G401 (cell line): ENCODE measurements at places on chromosomes 3 and 15. TPM values are rescaled to one million over a fixed set of nuclear protein-coding genes. Genes with fewer than 3 reads are reported as not detected.
A peak's percentile ranks its signal among the peaks of the same experiment; 100 is the strongest.

DNA sequence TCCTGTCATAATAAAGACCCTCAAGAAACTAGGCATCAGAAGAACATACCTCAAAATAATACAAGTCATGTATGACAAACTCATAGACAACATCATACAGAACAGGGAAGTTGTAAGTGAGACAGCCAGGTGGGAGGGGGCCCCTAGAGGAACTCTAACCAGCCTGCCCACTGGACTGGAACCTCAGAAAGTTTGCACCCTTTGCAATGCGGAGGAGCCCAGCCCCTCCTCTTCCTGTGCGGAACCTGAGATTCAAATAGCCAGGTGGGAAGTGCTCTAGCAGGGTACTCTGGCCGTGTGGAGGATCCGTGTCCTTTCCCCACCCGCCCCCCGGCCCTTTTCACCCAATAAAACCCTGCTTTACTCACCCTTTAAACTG lies 387.0 kb upstream of the CBLB start:
- no peak for DNase-seq

GRCh38 chr3:13294442-13295351 lies 125.4 kb downstream of the NUP210 start:
- DNase-seq = no peak

DNA sequence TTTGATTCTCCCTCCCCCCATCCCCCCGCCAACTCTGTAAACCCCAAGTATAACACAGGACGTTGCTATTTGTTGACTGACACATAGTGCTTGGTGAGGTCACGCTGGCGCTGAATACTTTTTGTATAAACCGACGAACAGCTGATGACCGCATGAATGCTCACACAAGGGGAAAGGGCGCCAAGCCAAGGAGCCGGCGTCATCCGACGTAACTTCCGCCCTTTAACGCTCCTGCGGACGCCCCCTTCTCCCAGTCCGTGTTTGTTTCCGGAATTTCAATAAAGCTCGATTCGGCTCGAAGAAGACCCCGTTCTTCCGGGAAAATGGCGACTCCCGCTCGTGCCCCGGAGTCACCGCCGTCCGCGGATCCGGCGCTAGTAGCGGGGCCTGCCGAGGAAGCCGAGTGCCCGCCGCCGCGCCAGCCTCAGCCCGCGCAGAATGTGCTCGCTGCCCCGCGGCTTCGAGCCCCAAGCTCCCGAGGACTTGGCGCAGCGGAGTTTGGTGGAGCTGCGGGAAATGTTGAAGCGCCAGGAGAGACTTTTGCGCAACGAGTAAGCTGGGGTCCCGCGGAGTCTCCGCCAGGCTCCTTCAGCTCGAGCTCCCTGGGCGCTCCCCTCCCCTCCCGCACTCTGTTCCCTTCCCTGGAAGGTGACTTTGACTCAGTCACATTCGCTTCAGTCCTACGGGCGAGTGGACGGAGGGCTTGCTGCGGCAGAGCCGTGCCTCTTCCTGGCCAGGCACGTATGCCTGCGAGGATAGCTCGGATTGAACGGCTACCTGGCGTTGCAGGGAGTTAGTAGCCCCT lies at the start of gene POLR2M:
POLR2M (plus strand) TSS at position 310 of the 805 bp plus-strand sequence; CDS start at position 439, 129 bp downstream.
- peak; percentile 95 for DNase-seq

GRCh38 chr3:149480326-149481017 lies 6.0 kb downstream of the TM4SF4 start:
- DNase-seq = peak; percentile 55

- DNase-seq = peak; percentile 11
These were observed 152.1 kb upstream of the TBC1D5 start for GRCh38 chr3:17894434-17895060.

GRCh38 chr3:115581362-115582135 lies 41.8 kb upstream of the GAP43 start:
- DNase-seq = no peak

GRCh38 chr3:49700453-49701128 lies 11.2 kb downstream of the RNF123 start:
- DNase-seq = no peak

DNA sequence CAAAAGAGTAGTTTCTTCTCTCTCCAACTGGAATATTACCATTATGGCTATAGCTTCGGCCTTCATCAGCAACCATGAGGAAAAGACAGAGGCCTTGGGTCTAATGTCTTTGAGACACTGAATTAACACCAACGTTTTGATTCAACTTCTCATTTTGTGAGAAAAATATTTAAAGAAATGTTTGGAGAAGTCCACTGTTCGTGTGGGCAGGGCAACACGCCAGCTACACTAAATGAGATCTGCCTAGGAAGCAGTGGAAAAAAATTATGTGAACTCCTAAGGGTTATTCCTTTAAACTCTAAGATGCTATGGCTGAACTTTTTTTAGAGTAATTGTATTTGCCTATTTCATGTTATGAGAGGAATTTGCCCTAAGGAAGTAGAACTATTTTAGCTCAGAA lies 41.8 kb downstream of the NCEH1 start:
- DNase-seq = no peak

DNA sequence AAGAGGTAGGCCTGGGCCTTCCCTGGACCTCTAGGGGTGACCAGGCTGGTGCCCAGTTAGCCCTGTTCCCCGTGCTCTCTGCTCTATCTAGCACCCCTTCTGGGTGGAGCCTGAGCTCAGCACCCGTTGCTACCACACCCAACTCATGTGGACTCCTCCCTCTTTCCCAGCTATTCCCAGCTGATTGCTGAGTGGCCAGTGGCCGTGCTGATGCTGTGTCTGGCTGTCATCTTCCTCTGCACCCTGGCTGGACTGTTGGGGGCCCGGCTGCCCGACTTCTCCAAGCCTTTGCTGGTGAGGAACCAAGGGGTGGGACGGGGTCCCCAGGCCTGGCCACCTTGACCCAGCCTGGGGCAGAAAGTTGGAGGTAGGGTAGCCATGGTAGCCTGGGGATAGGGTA lies 6.2 kb downstream of the DISP2 start:
- no peak for DNase-seq

DNA sequence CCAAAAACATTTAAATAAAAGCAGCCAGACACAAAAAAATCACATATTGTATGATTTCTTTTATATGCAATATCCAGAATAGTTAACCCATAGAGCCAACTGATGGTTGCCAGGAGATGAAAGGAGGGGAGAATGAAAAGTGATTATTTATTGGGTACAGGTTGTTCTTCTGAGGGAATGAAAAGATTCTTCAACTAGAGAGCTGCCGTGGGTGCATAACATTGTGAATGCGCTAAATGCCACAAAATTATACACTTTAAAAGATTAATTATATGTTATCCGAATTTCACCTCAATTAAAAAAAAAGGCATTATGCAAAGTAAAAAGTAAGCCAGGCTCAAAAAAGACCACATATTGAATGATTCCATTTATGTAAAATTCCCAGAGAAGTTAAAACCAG lies 36.1 kb downstream of the PRKAR2A start:
- DNase-seq = no peak

GRCh38 chr3:171000281-171000680 lies 26.2 kb downstream of the SLC2A2 start:
- DNase-seq = no peak

CCR4 gene
- 0.06 and 0.07 TPM in 2 replicates for total RNA-seq
